GM13977 (cell line): ENCODE measurements at places on chromosomes 6 and 20.
A peak's percentile ranks its signal among the peaks of the same experiment; 100 is the strongest.

DNA sequence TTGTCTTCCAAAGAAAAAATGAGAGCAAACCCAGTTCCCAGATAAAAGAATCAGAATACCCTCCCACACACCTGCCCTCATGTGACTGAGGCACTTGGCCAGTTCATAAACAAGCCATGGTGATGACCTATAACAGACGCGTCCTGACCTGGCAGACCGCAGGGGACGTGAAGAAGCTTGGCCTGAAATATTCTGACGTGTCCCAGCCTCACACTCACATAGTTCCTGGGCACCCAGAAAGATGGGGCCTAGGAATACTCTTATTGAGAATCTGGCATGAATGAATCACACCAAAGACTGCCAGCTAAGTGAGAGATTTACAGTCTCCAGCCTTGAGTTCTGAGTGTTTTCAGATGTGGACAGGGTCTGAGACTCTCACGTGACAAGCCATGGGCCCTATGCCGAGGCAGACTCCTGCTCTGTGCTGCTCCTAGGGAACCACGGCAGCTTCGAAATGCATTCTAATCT is 17.2 kb upstream of the MAP3K4 start:
- DNase-seq, result no peak

DNA sequence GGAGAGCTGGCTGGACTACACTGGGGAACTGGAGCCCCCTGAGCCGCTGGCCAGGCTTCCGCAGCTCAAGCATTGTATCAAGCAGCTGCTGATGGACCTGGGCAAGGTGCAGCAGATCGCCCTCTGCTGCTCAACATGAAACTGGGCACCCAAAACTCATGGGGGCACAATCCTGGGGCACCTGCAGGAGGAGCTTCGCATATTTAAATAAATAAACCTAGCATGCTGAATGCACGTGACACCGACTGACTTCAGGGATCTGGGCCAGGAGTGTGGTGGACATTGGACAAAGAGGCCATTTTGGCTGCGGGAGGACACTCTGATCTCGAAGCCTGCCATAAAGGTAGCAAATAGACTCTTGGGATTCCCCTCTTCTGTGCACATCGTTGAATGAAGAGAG is 6.8 kb downstream of the SCAND1 start:
- peak; percentile 42 for DNase-seq

DNA sequence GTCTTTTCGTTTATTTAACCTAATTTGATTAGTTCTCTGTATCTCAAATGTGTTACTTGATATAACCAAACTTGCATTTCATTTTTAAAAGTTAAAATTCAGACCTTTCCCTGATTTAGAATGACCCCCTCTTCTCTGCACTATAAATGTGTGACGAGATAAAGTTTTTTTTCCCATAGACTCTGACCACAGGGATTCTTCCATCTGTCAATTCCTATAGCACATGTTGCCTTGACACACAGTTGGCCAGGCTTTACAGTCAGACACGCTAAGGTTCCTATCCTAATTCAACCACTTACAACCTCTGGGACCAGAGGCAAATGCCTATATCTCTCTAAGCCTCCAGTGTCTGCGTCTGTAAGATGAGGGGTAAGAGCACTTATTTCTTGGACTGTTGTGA is 40.6 kb downstream of the KCNS1 start:
- no peak for DNase-seq

DNA sequence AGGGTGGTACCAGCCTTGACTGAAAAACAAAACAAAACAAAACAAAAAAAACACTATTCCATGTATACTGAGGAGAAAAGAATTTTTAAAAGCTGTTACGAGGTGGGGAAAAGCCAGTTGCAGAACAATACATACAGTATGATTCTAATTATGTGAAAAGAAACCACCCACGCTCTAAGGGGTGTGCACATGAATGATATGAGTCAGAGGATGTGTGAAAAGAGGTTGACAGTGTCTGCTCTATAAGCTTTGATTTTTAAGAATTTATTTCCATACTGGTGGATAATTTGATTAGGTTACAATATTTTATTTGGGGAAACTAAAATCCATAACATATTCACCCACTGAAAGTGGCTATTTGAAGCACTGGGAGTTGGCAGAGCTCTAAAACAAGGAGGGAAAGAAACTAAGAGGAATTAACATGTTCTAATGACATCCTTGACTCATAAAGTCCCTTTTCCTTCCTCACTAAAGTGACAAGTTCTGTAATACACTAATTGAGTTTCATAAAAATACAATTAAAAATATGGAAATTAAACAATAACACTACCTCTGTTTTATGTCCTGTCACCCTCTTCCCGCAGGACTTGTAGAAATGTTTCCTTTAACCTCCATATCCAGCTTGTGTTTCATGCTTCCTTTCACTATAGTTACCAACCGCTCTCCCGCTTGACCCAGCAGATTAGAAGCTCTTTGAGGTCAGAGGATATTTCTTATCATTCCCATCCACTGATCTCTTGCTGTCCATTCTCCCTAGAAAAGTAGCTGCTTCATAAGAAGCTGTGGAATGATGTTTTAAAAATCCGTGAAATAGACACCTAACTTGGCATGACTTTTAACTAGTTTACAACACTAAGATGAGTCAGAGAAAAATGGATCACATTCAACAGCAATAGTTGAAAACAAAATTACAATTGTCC is 118.6 kb upstream of the CCDC28A start:
- DNase-seq, result peak; percentile 53

DNA sequence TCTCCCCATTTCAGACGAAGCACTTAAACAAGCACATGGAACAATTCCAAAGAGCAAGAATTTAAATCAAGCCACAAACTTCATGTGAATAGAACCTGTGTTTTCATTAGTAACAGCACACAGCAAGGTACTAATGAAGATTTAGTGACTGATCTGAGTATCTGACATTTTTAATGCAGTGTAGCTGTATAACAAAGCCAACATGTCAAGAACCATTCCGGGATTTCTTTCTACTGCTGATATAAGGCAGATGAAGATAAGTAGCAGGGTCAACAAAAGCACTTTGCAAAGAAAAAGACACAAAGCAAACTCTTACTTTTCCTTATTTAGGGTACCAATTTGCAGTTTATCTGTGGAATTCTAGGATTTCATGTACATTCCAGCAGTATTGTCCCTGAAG is 11.3 kb downstream of the SLC17A5 start:
- DNase-seq, result no peak

- no peak for DNase-seq
Measured at GRCh38 chr6:32152769-32153563, 975 bp upstream of the PPT2 start.

- no peak for DNase-seq
Measured at GRCh38 chr6:77458421-77458820, 4.9 kb downstream of the HTR1B start.

DNA sequence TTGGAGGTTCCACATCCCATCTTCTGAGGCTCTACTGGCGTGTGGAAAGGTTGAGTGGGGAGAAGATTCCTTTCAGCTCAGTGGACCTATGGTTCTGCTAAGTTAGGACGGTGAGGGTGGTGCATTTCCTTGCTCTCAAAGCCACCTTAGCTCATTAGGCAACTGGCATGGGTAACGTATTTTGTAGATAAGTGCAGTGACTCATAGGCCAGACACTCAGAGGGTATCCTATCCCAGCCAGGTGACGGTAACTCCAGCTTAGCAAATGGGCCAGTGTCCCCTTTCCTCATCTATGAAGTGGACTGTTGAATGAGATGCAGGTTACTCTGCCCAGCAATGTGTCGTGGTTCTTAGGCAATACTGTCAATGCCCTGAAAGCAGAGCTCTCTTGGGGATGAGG is 3.7 kb downstream of the RPS6KA2 start:
- DNase-seq, result no peak

DNA sequence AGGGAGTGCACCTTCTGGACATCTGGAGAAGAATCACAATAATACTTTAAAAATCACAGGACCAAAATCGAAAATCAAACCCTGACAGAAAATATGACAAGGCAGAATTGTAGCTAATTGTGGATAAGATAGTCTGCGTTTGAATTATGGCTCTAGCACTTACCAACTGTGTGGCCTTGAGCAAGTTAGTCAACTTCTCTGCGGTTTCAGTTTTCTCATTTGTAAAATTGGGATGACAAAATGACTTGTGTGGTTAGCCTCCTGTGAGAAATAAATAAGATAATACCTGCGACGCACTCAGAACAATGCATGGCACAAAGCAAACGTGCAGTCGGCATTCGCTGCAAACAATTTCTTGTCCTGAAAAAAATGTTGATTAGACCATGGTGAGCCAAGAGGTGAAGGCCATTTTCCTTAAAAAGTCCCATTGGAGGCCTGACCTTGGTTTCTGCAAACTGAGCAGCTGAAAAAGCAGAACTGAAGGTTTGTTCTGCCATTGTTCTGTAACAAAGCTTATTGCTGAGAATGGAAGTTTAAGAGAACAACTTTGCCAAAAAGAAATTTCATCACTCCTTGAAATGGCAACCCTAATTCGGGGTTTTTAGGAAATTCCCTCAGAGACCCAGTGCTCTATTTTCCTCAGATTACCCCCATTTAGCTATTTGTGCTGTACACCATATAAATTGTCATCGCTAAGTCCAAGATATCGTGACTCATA is 266.3 kb downstream of the ERMARD start:
- DNase-seq, result no peak

DNA sequence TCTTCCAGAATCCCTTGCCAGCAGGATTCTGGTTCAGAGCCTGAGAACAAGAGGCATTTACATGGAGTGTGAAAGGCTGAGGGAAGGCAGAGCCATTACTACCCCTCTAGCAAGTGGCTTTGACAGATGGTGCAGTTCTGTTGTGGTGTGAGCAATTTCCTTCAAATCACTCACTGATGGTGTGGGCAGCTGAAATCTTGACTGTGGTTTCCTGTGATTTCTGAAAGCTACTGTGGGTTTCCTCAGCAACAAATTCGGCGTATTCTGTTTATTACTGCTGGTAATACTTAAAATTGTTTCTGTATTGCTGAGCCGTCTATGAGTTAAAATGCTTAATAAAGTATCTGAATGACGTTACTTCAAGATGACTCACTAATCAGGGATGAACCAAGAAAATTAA is 181.5 kb upstream of the TCF21 start:
- peak; percentile 4 for DNase-seq

GRCh38 chr6:16624636-16625290 is 136.5 kb downstream of the ATXN1 start:
- no peak for DNase-seq

GRCh38 chr6:32933661-32934085 is 7.2 kb downstream of the HLA-DMB start:
- no peak for DNase-seq

GRCh38 chr6:49980898-49981297 is 11.5 kb upstream of the DEFB113 start:
- DNase-seq, result no peak

DNA sequence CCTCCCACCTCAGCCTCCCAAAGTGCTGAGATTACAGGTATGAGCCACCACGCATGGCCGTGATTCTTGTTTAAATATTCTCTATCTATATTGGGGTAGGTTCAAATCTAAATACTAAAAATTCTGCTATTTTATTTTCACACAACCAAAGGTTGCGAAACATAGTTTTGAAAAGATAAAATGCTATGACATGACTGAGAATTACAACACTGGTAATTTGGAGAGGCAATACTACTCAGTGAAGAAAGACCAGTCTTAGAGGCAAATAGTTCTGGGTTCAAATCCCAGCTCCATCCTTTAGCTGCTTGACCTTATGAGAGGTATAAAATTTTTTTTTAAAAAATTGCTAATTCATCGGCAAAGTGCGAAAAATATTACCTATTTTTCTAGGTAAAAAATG is 137.0 kb upstream of the PREP start:
- no peak for DNase-seq
